ENCODE measurements at places on chromosomes 5 and 9.

DNA sequence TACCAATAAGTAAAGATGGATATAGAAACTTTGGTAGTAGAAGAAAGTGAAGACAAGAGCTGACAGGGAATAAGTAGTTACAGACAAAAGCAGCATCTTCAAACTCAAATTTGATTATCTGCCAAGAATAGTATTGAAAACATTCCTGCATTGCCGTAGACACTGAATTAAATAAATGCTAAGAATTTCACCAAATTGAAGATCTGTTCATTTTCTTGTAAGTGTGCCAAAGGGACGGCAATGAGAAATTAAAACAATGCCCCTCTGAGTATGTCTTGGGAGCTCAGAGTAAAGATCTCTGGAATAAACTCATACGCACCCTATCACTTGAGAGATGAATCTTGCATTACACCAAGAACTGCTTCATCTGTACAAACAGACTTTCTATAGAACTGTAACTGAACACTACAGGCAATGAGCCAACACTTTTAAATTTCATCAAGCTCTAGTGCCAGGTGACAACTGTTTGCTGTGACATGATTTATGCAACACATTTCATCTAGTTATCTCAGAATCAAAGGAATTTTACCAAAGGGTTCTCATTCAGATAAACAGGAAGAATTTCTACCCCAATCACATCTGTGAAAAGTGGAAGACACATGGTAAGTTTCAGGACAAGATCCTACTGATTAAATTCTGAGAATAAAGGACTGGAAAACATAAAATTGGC lies 66.9 kb downstream of the RFX3 start:
- DNase-seq: peak; percentile 23

GRCh38 chr9:100058699-100059579 lies 39.9 kb downstream of the ERP44 start:
- no peak for DNase-seq

GRCh38 chr9:137461663-137462395 lies 2.7 kb upstream of the NSMF start:
- no peak for DNase-seq

GRCh38 chr9:129716091-129716490 lies 36.8 kb downstream of the PTGES start:
- DNase-seq: no peak

DNA sequence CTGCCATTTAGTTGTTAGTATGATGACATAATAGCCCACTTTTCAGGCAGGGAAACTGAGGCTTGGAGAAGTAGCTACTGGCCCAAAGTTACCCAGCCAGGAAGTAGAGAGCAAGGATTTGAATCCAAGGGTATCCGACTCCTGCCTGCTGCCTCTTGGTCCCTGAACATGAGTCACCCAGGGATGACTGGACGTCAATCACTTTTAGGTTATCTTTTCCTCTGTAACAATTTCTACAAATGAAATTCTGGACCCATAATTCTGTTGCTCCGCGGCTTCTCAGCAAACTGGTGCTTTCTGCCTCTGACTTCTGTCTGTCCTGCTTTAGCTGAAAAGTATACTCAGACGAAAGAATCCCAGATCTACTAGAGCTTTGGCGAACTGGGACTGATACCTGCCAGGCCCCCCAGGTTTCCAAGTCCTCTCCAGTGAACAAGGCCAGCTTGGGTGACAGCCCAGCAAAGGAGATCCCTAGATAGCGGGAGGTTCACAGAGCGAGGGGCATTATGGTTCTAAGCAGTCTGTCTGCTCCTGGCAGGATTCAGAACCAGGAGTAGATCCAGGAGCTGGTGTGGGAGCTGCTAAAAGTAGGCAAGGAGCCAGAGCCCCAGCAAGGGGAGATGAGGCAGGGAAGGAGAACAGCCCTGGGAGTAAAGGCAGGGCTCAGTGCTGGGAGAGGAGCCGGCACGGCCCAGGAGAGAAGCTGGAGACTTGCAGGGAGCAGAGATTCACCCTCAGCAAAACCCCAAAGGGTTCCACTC lies 20.6 kb downstream of the OLFML2A start:
- DNase-seq: no peak

GRCh38 chr5:87121304-87122150 lies 146.2 kb upstream of the RASA1 start:
- peak; percentile 76 for DNase-seq

- no peak for DNase-seq
Observed at GRCh38 chr9:112279501-112279900, 53.9 kb downstream of the PTBP3 start.

DNA sequence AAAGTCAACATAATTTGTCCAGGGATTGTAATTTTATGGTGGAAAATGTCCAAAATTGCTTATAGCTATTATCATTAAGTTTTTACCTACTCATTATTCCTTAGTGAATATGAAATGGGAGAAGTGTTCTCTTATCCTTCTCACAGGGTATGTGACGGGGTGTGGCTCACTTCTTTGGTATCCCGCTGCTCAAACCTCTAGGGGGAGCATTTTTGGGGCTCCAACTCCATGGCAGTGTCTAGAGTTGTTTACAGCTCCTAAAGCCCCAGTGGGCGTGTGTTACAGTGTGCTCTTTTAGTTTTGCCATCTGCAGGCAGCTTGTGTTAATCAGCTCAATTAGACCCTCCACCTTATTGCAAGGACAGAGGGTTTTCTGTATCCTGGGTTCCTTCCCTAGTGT lies 89.4 kb downstream of the CDKN2A start:
- DNase-seq: no peak
